ENCODE measurements at places on chromosomes 16 and 17.

DNA sequence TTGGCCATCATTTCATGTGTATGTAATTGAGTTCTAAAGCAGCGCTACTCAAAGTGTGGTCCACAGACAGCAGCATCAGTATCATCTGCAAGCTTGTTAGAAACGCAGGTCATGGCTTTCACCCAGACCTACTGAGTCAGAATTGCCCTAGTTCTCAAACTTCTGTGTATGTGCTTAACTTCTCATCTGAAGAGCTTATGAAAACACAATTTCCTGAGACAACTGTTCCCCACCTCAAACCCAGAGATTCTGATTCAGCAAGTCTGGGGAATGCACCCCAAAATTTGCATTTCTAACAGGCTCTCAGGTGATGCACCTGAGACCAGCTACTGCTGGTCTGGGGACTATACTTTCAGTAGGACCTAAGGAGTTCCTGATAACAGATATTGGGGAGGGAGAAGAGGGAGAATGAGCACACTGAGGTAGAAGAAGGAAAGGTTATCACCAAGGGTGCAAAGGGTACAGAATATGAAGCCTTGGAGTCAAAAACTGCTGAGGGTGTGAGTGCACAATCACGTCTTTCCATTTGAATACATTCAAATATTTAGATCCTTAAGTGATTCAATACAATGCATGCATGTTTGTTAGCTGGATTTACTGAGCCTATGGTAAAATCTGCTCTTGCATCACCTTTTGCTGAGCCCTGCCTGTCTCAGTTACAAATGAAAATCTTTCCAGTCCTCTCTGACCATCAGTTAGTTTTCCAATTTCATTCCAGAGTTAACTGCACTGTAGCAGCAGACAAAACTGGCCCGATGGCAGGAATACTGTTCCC is 29.2 kb upstream of the SKAP1 start:
- no peak for DNase-seq

- no peak for DNase-seq
Measured at GRCh38 chr17:34633351-34633750, 54.0 kb downstream of the TMEM132E start.

GRCh38 chr17:64024215-64024654 is 3.8 kb upstream of the ICAM2 start:
- no peak for DNase-seq

- no peak for DNase-seq
Measured at GRCh38 chr17:1351971-1352370, 48.1 kb downstream of the YWHAE start.

DNA sequence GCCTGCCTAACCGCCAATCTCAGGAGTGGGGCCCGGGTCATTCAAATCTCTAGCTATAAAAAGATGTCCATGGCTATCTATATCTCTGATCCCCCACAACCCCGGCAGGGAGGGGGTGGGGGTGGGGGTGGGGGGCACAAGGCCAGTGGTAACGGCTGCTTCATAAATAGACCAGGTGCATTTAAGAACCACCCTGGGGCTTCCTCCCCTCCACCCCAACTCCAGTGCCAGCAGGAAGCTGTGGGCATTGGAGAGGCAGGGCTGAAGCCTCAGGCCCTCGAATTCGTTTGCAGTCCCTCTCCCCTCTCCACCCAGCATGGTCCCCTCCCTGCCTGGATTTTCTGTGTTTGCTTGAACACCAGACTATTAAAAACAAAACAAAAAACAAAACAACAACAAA is 56.0 kb downstream of the RAP1GAP2 start:
- no peak for DNase-seq

GRCh38 chr16:58638148-58639036 is 8.8 kb upstream of the CNOT1 start:
- DNase-seq, result peak; percentile 95

DNA sequence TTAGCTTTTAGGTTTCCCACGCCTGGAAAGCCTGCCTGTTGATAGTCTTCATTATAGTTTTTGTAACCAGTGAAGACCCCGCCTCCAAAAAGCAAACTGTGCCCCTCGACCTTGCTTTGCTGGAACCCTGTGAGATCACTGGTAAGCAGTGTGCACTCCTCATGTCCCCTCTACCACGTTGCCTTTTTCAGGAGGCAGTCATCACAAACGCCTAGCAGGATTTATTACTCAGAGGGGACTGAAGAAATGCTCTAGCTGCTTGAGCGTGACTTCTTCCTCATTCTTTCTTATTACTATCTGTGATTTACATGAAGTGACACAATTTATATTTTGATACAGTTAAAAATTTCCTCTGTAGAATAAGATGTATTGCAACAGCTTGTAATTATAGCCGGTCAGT is 6.5 kb upstream of the KRTAP3-1 start:
- no peak for DNase-seq

- no peak for DNase-seq
Measured at GRCh38 chr17:61132524-61132923, 267.1 kb upstream of the TBX2 start.

DNA sequence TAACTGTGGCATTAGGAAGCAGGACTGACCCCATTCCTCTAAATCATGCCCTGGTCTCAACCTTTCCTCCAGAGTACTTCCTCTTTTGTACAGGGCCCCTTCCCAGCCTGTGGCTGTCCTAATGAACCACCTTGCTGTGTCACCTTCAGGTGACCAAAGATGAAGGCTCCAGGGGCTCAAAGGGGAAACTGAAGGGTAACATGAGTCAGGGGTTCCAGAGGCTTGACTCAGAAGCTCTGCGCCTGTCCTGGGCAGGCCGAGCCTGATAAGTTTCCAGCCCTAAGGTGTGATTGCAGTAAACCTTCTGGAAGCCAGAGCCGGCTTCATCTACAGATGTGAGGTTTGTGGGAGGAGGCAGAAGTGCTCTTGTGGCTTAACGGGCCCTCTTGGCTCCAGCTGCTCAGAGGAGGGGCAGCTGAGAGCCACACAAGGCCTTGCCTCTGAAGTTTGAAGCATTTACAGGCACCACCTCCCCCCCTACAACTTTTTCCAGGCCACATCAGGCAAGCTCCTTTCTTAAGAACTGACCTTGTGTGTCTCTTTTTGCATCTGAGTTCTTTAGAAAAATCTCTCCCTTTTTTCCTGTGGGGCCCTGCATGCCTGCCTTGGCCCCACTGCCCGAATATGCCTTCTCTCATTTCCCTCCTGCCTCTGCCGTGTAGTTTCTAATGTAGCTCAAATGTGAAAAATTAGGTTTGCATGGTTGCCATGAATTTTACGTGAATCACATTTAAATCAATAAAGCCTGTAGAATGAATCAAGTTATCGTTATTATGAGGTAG is 149.9 kb downstream of the CLEC16A start:
- no peak for DNase-seq

- no peak for DNase-seq
Measured at GRCh38 chr16:11165894-11166665, 89.9 kb downstream of the SOCS1 start.

DNA sequence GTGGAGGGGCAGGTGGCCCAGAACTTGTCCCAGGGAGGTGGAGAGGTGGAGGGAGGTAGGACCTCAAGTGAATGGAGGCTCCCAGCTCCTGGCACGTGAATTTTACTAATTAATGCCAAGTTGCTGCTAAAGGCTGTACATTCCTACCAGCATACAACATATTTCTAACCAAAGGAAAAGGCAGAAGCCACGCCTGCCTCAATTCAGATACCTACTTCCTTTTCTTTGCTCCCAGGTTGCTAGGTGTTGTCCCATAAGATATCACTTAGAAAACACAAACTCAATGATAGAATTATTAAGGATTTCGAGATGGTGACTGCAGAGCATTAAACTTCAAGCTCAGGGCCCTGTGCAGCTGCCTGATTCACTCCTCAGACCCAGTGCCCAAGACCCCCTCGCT is 20.5 kb upstream of the SMPD3 start:
- DNase-seq, result no peak

- DNase-seq, result peak; percentile 83
Measured at GRCh38 chr17:82592767-82593589, 55.3 kb downstream of the WDR45B start.

- no peak for DNase-seq
Measured at GRCh38 chr16:13697013-13697412, 222.9 kb upstream of the ERCC4 start.

DNA sequence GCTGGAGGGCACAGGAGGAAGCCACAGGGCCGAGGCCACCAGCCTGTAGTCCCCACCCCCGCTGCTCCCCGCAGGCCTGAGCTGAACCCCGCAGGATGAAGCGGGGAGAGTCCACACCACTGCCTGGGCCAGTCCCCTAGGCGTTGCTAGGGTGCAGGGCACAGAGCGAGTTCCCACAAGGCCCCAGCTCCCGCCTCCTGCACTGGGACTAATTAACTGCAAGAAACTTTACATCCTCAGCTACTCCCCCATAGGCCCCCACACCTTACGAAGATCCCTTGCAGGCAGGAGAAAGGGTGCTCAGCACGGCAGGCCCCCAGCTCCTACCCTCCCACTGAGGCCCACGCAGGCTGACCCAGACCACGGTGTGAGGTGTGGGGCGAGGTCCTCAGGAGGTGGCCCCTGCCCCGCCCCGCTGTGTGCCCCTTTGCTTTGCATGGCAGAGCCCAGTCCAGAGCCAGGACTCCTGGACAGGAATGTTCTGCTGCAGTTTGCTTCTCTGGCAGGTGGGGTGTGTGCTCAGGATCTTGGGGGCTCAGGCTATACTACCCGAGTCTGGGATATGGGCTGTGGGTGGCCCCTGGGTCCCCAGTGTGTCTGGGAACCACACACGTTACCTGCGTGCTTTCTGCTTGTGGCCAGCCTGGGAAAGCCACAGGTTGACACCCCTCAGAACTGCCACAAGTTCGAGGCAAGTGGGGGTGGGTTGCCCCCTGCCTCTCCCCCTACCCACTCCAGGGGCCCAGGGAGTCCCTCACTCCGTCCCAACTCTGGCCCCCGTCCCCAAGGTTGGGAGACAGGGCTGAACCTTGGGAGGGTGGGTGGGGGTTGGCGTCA is 1.2 kb downstream of the GNG13 start:
- DNase-seq, result no peak

DNA sequence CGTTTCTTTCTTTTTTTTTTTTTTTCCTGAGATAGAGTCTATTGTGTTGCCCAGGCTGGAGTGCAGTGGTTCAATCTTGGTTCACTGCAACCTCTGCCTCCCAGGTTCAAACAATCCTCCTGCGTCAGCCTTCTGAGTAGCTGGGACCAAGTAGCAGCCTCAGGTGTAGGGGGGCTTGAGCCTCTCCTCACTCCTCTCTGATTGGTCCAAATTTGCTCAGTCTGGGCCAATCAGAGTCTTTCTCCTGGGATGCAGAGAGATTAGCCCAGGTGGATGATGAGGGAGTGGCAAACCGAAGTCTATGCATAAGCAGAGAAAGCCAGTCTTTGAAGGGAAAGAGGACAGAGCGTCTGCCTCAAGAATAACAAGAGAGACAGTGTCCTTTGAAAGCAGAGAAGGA is 99.0 kb downstream of the BMERB1 start:
- DNase-seq, result no peak

- no peak for DNase-seq
Measured at GRCh38 chr16:273547-274421, 2.0 kb downstream of the RGS11 start.

GRCh38 chr17:80381416-80381923 is 33.5 kb upstream of the ENDOV start:
- no peak for DNase-seq

GRCh38 chr17:74070998-74071679 is 132.3 kb upstream of the RPL38 start:
- DNase-seq, result no peak

DNA sequence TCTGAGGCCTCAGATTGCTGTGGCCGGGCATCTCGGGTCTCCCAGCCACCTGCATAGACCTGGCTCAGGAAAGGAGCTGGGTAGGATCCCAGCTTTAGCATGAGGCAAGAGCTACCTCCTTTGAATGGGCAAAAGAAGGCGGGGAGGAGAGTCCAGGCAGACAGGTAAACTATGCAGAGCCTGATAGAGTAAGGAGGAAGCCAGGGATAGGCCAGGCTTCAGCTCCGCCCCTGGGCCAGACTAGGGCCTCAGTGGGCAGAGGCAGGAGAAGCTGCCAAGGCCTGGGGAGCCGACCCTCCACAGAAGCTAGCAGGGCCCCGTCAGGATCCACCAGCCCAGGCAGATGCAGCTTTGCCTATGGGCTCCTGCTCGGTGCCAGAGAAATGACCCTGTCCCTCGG is 22.6 kb upstream of the UBE2G1 start:
- no peak for DNase-seq

DNA sequence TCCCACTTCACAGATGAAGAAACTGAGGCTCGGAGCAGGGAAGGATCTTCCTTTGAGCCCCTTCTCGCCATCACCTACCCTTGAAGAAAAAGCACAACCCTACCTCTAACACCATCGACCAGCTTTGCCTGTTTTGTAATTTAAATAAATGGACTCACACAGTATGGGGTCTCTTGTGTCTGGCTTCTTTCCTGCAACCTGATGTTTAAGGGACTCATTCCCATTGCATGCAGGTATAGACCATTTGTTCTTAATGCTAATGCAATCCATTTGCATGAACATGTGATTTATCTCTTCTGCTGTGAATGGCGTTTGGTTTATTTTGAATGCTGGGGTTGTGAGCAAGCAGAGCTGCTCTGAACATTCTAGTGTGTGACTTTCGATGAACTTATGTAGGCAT is 150.8 kb upstream of the FOXF1 start:
- no peak for DNase-seq

GRCh38 chr17:48841395-48841831 is 10.6 kb downstream of the CALCOCO2 start:
- DNase-seq, result peak; percentile 95

GRCh38 chr17:79207960-79208359 is 133.3 kb downstream of the ENGASE start:
- no peak for DNase-seq

DNA sequence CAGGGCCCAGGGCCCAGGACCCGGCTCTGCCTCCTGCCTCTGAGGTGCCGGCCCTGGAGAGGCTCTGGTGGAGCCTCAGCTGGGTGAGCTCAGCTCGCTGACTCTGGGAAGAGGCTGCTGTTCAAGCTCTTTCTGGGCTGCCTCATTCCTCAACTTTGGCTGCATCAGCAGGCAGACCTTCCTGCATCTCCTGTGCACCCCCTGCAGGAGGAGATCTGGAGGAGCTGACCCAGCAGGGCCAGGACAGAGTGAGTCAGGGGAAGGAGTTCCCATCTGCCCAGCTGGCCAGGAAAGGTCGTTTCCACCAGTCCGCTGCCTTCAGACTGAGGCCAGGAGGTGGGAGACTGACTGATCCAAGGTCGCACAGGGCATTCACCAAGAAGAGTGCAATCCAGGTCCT is 10.7 kb downstream of the CRHR1 start:
- DNase-seq, result no peak

DNA sequence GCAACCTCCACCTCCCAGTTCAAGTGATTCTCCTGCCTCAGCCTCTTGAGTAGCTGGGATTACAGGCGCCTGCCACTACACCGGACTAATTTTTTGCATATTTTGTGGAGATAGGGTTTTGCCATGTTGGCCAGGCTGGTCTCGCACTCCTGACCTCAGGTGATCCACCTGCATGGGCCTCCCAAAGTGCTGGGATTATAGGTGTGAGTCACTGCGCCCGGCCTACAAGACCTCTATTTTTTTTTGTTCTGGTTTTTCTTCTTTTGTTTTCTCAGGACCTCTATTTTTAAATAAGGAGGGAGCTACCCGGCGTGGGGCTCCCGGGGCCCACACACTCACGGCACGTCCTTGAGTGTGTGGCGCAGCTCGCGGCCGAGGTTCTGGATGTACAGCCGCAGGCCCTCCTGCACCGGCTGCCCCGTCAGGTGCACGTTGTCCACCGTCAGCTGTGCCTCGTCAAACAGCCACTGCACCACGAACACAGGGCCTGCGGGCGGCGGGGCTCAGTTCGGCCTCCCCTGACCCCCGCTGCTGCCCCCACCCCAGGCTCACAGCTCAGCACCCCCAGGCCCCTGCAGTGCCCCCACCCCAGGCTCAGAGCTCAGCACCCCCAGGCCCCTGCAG is 5.8 kb downstream of the NOTUM start:
- DNase-seq, result no peak

- peak; percentile 71 for DNase-seq
Measured at GRCh38 chr17:66541461-66542128, 239.2 kb downstream of the PRKCA start.

All from adipocyte (in vitro differentiated cells).